Kidney glomerular epithelial cell (primary cell): ENCODE measurements at places on chromosomes 1 and 21.

DNA sequence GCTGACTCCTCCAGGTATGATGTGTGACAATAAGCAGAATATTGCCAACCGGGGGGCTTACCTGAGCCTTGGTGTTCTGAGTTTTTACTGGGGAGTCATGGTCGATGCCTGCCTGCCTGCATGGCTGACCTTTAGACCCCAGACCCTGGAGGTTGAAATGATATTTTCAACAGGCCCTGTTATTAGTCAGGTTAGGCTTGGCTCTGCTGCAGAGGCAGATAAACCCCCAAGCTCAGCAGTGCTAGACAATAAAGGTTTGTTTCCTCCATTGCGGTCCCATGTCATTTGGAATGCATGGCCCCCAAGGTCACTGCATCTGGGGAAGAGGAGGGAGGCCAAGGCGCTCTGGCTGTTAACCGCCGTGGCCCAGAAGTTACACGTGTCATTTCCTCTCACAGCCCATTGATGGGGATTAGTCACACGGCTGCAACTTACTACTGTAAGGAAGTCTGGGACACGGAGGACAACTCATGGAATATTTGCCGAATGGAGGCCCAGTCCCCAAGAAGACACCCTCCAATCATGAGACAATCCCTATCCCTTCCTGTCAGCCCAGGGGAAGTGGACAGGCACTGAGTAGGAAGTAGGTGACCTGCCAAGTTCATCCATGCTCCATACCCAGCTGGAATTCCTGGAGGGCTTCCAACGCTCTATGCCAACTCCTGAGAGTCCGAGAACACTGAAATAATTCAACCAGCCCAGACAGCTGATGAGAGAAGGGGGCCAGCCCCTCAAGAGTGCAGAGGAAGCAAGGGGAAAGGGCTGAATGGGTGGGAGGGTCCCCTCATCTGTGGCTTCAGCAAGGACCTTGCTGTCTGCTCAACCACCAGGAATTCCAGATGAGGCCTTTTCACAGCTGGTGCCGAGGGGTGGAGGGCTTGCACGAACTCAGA, 97.3 kb downstream of the TAS1R2 start:
- no peak for DNase-seq

- no peak for DNase-seq
Observed at GRCh38 chr1:228833911-228834688, 98.8 kb downstream of the RHOU start.

GRCh38 chr1:189185097-189185496, 1292.6 kb downstream of the BRINP3 start:
- no peak for DNase-seq

DNA sequence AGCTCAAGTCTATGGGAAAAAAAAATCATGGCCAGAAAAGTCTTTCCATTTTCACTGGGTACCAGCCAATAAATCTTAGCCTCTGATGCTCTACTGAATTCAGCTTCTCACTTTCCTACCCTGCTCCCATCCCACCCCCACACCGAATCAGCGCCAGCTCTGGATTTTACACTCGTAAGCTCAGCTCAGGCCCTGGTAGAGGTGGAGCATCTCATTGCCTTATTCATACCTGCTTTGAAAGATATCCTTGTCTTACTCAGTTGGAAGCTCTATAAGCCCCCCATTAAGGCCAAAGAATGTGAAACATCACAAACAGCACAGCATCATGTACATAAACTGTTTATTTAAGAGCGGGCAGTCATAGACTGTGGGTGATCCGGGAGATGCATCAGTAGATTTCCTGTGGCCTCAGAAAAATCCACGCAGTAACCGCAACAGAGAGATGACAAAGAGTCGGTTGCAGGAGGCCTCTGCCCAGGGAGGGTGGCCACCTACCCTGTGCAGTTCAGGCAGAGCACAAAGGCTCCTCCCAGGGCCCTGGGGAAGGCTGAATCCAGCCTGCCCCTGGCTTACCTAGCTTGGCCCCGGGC, 36.4 kb upstream of the ETS2 start:
- peak; percentile 11 for DNase-seq

GRCh38 chr1:36778740-36779139, 255.6 kb downstream of the GRIK3 start:
- no peak for DNase-seq

DNA sequence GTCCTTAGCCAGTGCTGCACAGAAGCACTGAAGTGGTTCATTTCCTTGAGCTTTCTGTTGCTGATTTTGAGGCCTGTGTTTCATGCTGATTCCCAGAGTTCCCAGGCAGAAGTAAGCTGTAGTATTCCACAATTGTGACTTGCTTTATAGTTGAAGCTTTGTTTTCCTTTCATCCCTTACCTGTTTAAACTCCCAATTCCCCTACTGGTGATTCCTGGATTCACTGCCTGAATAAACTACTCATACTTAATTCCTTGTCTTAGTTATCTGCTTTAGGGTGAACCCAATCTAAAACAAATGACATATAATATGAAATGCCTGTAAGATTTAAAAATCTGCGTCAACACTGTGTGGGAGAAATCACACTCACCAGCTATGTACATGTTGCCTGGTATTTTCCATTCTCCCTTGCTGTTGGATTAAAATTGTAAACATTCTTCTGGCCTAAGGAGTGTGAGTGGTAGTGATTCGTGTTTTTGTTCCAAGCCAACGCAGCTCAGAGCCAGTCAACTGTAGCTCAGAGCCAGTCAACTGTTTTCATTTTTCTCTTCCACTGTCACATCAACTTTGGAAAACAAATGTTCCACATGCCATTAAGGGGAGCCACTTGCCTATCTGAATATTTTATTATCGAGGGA, 879.4 kb downstream of the MRPL39 start:
- peak; percentile 86 for DNase-seq

DNA sequence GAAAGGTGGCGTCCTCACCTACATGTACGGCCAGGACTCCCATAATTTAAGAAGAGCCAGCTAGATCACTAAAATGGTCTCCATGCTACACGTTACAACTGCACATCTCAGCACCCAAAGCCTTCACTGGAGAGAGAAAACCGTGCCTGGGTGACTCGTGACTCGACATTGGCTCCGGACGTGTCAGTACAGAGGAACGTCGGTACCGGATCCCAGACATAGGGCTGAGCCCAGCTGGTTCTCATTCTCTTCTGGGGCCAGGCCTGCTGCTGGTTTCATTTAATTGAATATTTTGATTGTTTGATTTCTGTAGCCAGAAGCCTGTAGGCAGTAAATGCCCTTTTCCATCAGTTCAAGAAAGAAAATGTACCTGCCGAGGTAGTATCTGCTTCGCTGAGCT, 93.1 kb downstream of the HHIPL2 start:
- no peak for DNase-seq

DNA sequence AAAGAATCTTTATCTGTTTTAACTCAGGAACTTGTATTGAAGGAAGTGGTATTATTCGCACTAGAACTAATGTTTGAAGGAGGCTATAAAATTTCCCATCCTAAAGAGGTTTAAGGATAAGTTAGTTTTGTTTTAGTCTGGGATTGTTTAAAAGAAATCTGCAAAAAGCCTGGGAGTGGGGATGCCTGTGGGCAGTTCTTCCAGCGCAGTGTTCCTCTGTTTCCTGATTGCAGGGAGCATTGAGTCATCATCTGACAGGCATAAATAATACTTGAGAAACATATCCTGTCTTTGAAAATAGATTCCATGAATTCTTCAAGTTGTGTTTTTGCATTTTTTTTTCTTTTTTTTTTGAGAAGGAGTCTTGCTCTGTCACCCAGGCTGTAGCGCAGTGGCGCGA, 350.8 kb upstream of the PTBP2 start:
- peak; percentile 84 for DNase-seq

DNA sequence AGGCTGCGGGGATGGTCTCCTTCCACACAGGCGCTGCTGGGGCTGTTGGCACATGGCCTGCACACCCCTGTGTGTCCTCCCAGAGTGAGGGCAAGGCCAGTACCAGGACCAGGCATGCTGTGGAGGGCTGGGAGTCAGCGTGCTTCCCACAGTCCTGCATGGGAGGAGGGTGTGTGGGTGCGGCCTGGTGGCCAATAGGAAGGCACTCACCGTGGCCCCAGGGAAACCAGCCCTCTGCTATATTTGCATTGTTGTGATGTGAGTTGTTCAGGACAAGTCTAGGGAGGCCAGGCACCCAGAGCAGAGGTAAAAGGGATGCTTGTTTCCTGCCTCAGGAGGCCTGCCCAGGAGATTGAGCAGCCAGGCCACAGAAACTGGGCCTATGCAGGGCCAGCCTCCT, 59.5 kb downstream of the S100B start:
- DNase-seq: no peak

GRCh38 chr1:162144853-162145252, 75.4 kb downstream of the NOS1AP start:
- DNase-seq: no peak

DNA sequence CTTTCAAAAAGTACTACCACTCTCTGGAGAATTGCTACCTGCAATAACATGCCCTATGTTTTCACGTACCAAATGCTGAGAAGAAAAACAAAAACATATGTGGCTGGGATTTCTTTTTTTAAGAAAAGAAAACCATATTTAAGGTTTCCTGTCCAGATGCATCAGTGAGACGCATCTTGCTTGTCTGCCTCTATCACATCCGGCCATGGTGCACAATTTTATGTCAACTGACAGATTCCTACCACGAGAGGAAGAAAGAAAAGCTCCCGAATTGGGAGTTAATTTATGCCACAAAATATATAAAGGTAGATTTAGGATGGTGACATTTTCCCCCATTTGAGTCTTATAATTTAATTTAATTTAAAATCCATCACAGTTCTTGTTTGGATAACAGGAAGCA, 62.3 kb upstream of the COL24A1 start:
- no peak for DNase-seq

GRCh38 chr1:182406012-182406411, 5.5 kb upstream of the TEDDM1 start:
- no peak for DNase-seq

- DNase-seq: no peak
Observed at GRCh38 chr1:38456531-38456876, 403.1 kb downstream of the RRAGC start.

DNA sequence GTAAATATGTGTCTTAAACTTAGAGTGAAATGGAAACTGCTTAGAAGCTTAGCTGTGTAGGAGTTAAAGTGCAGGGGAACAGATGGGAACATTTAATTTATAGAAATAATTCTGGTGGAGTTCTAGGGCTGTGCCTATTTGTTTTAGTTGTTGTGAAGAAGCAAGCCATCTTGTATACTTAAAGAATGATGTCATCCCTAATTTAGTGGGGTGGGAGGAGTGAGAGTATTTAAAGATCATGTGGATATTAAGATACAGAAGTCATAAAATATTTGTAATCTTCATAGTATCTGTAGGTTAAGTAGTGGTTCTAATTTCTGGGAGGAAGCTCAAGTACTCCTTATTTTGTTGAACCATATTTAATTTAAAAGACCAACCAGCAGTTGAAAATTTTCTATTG, 41.5 kb downstream of the BACH1 start:
- no peak for DNase-seq

GRCh38 chr21:44547656-44548331, 3.5 kb downstream of the KRTAP10-2 start:
- no peak for DNase-seq

DNA sequence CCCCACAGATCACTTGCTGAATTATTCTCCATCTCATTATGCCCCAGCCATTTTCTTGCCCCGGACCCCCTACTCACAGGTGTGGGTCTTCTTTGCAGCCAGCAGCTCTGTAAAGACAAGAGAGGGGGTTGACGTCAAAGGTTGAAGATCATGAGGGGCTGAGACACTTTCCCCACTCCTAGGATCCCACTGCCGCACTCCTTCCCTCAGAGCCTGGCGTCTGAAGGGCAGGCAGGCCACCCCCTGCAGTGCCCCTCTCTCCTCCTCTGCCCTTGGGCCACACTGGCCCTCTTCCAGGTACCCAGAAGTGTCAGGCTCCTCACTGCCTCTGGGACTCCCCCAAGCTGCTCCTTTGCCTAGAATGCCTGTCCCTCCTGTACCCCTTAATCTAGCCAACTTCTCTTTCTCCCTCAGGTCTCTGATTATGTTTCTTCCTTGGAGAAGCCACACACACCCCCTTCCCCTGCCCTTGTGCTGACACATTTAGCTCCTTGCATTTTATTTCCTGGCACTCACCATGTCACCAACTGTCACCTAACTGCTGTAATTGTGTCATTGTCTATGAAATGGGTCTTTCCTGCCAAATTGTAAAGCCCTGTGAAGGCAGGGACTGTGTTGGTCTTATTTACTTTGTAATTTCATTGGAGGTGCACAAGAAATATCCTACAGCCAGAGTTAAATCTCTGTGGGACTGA, 2.1 kb downstream of the RORC start:
- DNase-seq: no peak

DNA sequence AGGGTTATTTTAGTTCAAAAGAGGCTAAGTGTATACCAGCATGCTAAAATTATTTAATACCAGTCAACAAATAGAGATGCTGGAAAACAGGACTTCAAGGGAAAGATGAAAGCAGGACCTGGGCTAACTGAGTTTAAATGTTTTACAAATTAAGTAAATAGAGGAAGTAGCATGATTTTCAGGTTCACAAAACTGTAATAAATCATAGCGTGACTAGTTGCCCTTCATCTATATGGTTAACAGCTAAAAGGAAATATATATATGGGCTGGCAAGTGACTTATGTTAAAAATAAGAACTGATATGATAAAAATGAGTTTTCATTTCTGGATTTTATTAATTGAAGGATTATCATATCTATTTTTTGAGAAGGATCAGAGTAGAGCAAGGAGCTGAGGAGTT, 25.6 kb downstream of the DPYD start:
- DNase-seq: no peak

GRCh38 chr21:36722370-36723368, 23.8 kb downstream of the SIM2 start:
- DNase-seq: no peak
